ENCODE measurements at places on chromosomes 2 and 18.
A peak's percentile ranks its signal among the peaks of the same experiment; 100 is the strongest.

DNA sequence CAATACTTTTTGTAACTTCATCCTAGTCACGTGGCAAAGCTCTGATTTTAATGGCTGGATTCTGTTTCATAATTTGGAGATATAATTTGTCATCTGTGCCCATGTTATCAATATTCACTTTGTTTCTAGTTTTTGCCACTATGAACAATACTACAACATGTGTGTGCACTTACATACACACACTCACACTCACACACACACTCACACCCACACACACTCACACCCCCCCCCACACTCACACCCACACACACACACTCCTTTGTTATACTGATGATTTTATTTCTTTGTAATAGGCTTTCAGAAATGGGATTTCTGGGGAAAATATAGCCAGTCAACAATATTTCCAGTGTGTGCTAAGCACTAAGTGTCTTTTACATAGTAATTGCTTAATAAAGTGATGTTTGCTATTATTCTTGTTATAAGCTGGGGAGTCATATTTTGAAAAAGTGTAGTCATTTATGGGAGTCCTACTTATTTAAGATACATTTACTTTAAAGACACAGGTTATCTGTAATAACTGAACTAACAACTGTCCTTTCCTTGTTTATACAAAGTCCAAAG, 22.8 kb upstream of the ROCK2 start:
- no peak for DNase-seq

DNA sequence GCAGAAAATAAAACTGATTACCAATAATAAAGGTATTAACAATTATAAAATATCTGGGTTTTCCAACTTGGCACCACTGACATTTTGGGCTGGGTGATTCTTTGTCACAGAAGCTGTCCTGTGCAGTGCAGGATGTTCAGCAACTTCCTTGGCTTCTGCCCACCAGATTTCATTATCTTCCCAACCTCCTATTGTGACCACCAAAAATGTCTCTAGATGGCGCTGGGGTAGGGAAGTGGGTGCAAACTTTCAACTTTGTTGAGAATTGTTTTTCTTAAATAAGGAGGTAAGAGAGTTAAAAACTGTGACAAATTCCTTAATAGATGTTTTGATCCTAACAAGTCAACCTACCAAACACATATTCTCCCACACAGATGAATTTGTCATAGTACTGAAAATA, 90.1 kb downstream of the GAREM1 start:
- no peak for DNase-seq

GRCh38 chr2:33859811-33860461, 260.8 kb upstream of the FAM98A start:
- DNase-seq = no peak

- DNase-seq = no peak
Measured at GRCh38 chr2:197092431-197092830, 165.9 kb upstream of the PGAP1 start.

DNA sequence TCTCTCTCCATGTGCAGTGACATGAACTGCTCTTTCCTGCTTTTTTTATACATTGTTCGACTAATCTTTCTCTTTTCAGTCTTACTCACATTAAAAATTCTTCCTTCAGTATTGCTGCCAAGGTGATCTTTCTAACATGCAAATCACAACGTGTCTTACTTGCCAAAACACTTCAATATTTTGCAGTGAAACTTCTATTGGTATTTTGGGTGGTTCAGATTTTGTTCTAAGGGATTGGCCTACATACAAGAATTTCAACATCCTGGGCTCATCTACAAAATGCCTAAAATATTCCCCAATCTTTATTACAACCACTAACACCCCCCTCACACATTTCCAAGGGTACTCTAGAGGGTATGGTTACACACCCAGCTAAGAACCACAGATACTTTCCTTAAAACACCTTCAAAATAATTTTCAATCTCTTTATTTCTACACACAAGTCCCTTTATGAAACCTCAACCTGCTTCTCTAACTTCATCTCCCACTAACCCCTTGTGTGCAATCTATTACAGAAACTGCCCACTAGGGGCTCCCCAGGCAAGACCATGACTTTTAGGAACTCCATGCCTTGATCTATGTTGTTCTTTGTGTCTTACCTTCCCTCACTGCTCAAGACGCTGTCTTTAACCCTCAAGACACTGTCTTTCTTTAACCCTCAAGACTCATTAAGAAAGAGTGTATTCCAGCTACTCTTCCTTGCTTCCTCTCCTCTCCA, 50.9 kb downstream of the COL3A1 start:
- peak; percentile 5 for DNase-seq

DNA sequence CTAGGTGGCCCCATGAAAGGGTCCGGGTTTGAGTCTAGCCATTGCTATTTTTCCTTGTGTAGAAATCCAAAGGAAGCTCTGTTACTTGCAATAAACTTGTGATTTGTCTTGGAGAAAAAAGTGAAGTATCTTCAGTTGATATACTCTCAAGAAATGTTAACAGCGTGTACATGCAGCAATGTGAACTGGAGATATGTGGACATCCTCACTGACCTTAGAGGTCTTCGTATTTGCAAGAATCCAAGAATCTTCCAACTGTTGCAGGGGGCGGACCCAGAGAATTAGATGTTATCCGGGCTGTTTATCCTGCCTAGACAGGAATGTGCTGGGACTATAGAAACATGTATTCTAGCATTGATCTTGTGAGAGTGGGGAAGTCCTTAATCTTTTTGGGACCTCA, 187.6 kb downstream of the KCNS3 start:
- no peak for DNase-seq

DNA sequence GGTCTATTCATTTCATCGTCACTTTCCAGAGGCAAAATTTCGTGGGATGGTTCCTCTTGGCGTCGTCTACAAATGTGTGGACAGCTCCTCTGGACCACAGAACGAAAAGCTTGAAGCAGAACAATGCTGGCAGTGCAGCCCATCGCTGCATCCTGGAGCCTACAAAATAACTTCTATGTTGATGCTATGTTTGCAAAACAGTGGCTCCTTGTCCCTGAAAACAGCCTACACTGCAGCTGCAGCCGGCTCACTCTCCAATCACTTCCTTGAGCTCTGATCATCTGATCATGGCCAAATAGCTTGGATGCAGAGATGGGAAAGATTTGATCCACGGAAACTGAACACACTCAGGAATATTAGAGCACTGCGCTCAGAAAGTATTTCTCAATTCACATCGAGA, 60.0 kb downstream of the DOCK10 start:
- no peak for DNase-seq

GRCh38 chr18:58784601-58785137, 80.0 kb upstream of the ZNF532 start:
- no peak for DNase-seq

DNA sequence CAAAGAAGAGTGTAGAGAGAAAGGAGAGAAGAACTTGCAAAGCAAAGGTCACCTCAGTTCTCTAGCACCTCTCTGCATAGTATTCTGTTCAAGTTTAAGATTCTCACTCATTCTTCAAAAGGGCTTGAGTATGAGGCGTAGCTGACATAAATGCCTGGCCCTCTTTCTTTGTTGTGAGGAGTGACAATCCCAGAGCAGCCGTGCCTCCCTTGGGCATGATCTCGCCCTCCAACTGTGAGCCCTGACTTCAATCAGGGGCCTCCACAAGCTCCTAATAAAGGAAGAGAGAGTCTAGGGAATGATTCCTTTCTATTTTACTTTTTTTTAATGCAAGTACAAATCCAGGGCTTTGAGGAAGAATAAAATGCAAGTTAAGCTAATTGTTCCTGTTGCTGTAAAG, 402.7 kb downstream of the LRP1B start:
- no peak for DNase-seq

DNA sequence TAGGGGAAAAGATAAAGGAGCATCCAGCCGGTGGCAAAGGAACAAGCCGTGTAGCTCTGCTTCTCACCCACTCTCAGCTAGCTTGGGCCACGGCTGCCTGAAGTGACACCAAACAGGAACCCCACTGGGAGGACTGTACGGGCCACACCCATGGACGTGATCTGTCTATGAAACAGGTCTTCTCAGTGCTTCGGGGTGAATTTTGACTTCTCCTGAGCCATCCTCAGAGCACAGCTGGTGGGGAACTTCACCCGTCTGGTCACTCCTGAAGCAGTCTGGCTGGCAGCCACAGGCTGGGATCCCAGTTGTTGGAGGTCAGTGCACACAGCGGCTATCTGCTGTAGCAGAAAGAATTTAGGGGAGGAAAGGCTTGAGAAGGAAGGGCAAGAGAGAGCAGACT, 223.8 kb downstream of the FAM210A start:
- DNase-seq = no peak

GRCh38 chr2:75728614-75729419, 18.1 kb upstream of the GCFC2 start:
- no peak for DNase-seq

DNA sequence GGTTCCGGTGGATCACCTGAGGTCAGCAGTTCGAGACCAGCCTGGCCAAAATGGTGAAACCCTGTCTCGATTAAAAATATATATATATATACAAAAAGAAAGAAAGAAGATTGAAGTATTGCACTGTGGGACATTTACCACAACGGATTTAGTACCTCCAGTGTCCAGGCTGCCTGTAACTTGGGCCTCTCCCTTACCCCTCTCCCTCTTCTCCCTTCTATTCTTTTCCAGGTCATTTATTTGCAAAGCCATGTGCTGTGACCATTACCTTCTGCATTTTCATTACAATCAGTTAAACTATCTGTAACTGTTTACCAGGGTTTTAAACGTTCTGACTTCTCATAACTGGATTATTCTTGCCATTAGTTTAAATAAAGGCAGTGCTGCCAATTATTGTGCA, 400.9 kb upstream of the ZNF804A start:
- DNase-seq = no peak

- no peak for DNase-seq
Measured at GRCh38 chr18:67463829-67464228, 52.7 kb downstream of the DSEL start.

GRCh38 chr2:12965540-12966269, 249.0 kb downstream of the TRIB2 start:
- DNase-seq = peak; percentile 68

DNA sequence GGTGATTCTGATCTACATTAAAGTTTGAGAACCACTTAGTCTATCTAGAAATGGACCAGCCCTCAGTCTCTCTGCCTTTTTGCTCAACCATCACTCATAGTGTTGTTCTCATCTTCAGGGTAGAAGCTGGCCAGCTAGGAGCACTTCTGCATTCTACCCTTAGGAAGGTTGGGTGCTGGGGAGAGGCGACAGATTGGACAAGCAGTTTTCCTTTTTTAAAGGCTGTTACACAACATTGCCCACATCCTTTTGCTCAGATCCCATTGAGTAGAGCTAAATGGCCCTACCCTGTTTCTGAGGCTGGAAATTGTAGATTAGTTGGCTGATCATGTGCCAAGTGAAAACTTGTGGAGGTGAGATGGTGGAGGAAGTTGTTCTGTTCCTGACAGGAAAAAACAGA, 35.6 kb downstream of the OSBPL6 start:
- no peak for DNase-seq

DNA sequence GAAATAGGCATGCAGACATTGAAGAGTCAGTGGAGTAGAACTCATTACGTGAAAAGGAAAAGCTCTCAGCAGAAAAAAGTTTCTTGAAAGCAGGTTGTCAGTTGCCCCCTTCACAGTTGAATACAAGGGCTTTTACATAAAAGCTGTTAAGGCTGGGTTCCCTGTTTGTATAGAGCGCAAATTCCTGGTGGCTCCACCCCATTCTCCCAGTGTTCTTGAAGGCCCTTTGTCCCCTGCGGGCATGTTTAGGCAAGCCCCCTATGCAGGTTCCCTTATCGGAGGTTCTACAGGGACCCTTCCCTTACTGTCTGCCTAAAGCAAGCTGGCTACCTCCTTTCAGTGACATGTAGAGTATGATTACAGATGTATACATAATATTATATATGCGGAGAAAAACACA, 497.2 kb upstream of the SYT4 start:
- no peak for DNase-seq

DNA sequence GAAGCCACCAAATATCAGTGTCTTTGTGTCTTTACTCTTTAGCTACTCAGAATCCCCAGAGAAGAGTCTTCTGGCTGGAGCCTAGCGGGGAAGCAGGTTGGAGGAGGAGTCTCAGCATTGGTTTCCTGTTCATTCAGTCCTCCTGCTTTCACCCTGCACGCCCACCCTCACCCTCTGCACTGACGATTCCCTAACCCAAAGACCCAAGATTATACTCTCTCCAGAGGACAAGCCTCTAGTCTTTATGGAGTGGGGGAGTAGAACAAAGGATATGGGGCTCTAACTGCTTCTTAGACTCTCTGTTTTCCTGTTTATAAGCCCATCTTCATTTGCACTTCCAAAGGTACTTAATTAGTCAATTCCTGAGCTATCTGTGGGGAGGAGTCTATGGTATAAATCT, 338.8 kb downstream of the AGPS start:
- DNase-seq = no peak
